ENCODE measurements at places on chromosomes 11 and 22.

DNA sequence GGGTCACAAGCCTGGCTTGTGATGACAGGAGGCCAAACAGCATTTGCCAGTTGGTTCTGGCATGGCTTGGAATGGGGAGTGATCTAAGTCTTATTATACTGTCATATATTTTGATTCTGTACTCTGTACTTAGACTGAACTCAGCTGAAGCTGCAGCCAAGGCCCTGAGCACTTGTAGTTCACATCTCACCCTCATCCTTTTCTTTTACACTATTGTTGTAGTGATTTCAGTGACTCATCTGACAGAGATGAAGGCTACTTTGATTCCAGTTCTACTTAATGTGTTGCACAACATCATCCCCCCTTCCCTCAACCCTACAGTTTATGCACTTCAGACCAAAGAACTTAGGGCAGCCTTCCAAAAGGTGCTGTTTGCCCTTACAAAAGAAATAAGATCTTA is 843 bp downstream of the OR56B1 start:
- no peak for DNase-seq

- peak; percentile 83 for DNase-seq
Measured at GRCh38 chr11:134050541-134051383, 18.1 kb upstream of the JAM3 start.

GRCh38 chr11:92885600-92885999 is 83.9 kb upstream of the MTNR1B start:
- no peak for DNase-seq

DNA sequence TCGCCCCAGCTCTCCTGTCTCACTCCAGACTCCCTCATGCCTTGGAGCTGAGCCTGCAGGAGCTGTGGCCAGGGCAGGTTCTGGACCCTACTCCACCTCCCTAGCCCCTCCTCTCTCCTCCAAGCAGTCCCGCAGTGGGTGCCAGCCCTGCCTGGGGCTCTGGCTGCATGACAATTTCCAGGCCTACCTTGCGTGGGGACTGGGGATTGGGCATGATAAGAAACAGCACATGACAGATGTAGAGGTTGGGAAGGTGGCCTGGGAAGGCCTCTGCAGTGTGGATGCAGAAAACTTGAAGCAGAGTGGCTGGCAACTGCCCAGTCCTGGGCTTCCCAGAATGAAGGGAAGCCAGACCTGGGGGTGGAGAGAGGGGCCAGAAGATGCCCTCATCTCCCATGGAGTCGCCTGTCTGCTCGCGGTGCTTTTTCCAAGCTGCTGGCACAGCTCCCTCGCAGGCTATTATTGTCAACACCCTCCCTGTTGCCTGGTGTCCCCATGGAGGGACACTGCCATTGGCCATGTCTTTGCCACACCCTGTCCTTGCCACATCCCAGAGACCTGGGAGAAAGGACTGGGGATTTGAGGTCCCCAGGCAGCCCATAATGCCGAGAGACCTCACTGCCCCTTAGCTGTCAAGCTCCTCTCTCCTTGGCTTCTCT is 48.9 kb upstream of the CDON start:
- no peak for DNase-seq

DNA sequence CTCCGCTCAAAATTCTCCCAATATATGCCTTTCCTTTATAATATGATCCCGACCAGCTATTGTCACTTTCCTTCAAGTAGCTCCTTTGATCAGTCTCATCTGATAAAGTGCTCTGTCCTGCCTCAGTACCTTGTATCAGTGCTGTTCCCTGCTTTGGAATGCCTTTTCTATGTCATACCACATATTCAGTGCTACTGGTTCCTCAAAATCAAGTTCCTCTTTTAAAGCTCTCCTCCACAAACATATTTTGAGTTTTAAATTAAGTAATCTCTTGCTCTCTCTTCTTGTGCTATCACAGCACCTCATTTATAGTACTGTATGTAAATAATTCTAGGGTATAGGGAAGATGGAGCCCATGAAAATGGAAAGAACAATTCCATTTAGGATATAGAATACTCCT is 137.1 kb upstream of the CTSC start:
- no peak for DNase-seq

DNA sequence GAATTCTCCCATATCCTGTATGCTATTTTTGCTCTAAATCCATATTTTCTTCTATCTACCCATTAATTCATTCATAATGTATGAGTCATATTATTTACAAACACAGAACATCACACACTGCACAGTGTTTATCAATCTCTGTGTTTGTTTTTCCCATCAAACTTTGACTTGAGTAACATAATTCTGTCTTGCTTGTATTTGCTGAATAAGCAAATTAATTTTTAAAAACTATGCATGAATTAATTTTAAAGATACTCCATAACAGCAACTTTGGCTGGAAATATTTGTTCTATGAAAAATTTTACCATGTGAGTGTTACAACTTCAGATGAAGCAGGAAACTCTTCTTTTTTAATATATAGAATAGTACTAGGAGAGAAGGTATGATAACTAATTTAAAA is 275.6 kb downstream of the GRM5 start:
- DNase-seq: no peak

- DNase-seq: no peak
Measured at GRCh38 chr22:22397292-22397870, 111.2 kb downstream of the ZNF280B start.

- DNase-seq: no peak
Measured at GRCh38 chr11:24344222-24344621, 152.6 kb upstream of the LUZP2 start.

DNA sequence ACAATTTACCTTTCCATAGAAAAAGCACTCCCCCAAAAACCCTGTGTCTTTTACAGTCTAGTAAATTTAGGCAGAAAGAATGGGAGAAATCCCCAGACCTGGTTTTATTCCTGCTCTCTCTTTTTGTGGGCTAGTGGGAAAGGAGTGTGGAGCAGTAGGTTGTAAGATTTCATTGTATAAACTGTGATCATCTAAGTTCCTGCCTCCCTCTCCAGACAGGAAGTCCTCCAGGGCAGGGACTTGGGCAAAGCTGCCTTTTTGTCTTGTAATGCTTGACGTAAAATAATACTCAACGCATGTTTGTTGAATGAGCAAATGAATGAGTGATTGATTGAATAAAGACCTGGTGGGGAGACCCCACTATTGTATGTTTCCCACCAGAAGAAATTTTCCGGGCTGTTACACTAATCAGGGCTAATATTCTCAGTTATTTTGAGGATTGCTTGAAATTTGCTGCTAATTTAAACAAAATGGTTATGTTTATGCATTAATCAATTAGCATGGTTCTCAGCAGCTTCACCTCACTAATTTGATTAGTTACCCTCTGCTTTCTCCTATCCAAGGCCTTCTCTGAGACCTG is 36.3 kb downstream of the CSNK2A3 start:
- no peak for DNase-seq
